GM12864 (cell line): ENCODE measurements at places on chromosomes 2 and 18.

GRCh38 chr2:120344976-120345581 is 857 bp upstream of the INHBB start:
- no peak for DNase-seq

DNA sequence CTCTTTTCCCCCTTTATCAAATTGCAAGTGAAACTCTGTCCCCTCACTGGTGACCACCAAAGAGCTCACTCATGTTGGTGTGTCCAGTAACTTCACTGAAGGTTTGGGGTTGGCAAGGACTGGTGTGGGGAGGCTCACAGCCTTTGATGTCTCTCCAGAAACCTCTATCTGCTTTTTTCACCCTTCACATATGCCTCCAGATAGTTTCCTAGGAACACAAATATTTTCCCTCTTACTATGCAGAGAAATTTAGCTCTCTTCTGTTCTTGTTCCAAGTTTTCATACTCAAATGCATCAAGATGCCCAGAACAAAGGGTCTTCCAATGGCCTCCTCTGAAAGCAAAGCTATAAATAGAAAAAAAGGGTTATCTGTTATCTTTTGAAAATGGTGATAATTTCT is 20.7 kb downstream of the DTNA start:
- no peak for DNase-seq

DNA sequence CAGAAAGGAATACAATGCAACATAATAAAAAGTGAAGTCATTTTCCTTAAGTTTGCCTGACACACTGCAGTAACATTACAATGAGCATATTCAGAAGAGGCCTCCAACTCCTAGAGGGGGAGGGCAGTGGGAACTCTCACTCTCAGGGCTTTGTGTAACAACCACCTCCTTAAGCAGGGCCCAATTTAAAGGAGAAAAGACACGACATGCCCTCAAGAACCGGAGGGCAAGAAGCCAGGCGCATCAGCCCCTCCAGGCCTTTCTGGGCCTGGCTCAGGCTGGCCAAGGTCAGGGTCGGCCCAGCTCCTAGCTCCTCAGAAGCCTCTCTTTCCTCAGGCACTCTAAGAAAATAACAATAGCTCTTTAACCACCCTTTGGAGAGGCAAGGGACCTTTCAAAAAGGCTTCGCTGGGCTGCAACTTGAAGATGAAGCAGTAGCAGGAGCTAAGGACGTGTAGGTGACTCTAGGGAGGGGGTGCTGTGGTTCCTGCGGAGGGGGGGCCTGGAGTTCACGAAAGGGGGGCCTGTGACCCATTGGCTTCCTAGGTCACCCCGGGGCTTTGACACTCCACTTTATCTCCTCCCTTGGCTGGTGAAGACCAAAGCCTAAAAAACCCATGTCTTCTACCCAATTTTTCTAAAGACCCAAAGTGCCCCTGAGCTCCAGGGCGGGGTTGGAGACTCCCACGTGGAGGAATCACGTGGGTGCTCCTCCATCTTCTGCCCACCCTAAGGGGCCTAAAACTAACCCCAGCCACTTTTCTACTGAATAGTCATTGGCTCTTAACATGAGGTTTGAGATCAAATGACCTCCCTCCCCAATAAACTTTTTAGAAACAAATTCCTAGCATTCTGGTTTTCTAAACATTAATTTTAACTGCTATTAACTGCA is 13.3 kb downstream of the SERTAD2 start:
- no peak for DNase-seq

- no peak for DNase-seq
These were observed 1281.9 kb upstream of the PIK3C3 start for GRCh38 chr18:40673150-40673549.

DNA sequence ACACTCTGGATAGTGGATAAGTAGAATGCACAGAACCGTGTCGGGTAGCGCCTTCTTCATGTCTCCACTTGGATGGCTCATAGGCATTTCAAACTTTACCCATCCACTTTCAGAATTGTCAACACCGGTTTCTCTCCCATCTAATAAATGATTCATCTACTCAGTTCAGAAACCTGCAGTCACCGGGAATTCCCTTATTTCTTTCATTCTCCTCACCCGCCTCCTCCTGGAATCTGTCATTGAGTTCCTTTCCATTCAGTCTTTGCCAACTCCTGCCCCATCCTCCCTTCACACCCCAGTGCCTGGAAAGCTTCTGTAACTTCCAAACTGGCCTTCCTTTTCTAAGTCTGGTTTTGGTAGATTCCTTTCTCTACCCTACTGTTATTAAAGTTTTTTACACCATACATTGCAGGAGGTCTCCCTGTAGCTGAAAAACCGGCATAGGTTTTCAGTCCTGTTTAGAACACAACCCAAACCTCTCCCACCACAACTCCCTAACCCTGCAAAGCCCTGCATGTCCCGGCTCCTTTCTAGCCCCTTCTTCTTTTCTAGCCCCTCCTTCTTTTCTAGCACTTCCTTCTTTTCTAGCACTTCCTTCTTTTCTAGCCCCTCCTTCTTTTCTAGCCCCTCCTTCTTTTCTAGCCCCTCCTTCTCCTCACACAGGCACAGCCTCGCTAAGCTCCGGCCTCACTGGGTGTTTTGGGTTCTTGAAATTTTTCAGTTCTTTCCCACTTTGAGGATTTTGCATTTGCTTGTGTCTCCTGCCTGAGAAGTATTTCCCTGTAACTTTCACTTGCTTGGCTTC is 133.9 kb upstream of the KLHL14 start:
- DNase-seq: no peak

DNA sequence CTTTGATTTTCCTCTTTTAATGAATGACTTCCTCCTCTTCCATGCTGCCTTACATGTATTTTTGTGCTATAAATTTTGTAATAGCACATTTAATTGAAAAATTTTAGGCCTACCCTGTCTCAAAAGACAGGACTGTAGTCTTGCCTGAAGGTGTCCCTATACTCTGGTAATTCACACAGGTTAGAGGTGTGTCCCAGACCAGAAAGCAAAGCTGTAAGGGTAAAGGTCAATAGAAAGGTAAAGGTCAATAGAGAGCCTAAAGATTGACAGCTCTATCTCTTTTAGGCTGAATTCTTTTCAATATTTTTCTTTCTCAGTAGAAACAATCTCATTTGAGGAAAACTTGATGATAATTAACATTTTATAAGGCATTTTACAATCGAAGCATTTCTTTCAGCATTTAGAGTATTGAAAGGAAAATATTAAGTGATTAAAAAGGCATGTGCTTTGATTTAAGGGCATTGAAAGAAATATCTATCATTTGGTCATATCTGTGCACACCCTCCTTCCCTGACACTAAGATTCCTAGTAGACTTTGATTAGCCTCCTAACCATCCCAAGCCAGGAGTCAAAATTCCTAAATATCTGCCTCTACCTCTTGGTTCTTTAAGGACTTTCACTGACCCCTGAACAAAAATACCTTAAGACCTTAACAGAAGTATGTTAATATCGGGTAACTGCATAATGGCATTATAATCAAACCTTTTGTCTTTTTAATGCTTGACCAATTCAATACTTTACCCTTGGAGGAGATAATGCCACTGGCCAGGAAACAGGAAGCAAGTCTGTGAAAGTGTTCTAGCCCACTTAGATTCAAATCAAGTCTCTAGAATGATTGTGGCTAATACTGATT is 161.8 kb upstream of the DTNA start:
- DNase-seq: no peak

- no peak for DNase-seq
These were observed 42.1 kb upstream of the FAM124B start for GRCh38 chr2:224444021-224444420.

DNA sequence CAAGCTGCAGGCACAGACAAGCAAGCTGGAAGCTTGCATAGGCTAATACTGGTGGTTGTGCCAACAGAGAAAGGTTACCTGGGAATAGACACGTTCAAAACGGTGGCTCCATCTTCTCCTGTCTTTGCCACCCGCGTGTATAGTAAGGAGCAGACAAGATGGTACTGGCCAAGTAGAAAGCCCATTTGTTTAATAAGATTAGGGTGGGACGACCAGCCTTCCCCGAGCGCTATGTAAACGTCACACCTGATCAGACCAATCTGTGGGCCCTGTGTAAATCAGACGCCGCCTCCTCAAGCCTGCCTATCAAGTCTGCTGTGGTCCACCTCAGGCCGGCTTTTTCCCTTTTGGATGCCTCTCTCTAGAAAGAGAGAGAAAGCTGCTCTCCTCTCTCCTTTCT is 189.2 kb downstream of the LAMA1 start:
- no peak for DNase-seq

DNA sequence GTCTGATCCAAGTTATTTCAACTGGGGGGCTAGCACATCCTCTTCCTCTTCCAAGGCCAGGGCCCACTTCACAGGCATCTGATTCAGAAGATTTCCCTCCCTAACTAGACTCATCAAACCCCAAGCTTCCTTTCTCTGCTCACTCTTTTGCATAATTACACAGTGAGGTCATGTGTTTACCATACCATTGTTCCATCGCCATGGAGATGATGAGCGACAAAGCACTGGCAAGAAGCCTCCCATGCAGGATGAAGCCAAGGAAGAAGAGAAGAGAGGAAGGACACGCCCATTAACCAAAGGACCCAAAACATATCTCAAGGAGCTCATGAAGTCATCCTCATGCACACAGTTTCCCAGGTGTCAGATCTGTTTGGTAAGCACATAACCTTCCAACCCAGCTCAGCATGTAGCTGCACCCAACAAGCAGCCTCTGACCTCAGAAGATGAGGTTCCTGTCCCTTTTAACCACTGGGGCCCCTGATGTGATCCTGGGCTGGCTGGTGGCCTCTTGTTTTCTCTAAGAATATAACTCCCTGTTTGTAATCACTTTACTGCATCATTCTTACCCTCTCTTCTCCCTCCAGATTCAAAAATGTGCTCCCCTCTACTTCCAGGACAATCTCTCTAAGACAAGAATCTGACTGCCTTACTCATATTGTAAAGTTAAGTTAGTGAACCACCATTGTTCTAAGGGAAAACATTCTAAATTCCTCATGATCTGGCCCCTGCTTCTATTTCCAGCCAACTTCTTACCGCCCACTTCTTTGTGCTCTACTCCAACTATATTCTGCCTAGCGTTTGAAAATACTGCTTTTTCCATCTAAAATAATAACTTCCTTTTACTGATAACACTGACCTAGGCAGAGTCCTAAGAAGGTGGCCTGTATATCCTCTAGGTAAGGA is 190.1 kb downstream of the TTC32 start:
- DNase-seq: no peak

- DNase-seq: no peak
These were observed 18.0 kb upstream of the YWHAQ start for GRCh38 chr2:9648821-9649220.

DNA sequence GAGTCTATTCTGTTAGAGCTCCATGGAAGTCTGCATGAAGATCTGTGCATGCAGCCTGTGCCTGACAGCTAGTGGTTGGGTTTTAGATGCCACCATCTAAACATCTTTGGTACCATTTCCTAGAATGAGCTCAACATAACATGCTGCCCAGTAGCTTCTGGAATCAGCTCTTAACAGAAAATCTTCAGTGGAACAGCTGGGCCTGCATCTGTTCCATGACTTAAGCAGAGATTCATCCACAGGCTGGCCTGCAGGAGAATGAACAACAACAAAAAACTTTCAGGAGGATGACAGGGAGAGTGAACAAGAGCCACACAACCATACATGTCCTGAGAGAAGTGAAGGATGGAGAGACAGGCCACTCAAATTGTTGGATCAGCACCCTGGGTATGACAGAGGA is 316.6 kb downstream of the RDH14 start:
- DNase-seq: no peak

DNA sequence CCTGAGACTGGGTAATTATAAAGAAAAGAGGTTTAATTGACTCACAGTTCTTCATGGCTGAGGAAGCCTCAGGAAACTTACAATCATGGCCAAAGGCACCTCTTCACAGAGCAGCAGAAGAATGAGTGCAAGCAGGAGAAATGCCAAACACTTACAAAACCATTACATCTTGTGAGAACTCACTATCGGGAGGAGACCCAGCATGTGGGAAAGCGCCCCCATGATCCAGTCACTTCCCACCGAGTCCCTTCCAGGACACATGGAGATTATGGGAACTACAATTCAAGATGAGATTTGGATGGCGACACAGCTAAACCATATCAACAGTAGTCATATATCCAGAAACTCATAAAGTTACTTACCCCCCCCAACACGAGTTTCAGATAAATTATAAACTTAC is 28.6 kb downstream of the TLK1 start:
- no peak for DNase-seq
